ENCODE measurements at places on chromosomes 7 and 10.

DNA sequence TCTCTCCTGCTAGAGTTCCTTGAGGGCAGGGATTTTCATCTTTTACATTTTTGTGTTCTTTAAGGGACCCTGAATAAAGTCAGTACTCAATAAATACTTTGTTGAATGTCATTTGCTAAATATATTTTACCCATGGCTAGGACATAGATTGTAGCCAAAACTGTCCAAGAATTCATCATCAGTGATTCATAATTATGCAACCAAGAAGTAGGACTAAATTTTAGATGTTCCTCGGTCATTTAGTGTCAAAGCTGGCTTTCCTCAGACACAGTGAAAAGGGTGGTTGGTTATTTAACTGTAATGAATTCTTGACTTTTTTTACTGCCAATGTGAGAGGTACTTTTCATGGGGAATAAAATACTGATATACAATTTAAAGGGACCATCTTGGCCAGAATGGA is 3.3 kb downstream of the NUDT13 start:
- DNase-seq, result no peak

DNA sequence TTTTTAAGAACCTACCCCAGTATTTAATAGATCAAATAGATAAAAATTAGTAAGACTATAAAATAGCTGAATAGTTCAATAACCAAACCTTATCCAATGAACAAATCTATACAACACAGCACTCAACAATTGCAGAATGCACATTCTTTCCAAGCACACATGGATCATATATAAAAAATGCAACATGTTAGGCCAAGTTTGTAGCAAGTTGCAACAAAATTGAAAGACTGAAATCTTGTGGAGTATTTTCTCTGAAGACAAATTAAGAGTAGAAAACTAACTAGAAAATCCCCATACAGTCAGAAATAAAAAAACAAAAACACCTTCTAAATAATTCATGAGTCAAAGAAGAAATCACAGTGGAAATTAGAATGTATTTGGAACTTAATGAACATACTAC is 317.3 kb downstream of the PHTF2 start:
- no peak for DNase-seq

GRCh38 chr7:114548081-114548980 is 133.7 kb downstream of the FOXP2 start:
- no peak for DNase-seq

- DNase-seq, result no peak
Observed at GRCh38 chr10:36188080-36188453, 546.0 kb upstream of the FZD8 start.

GRCh38 chr10:90885176-90885575 is 13.4 kb downstream of the RPP30 start:
- no peak for DNase-seq

DNA sequence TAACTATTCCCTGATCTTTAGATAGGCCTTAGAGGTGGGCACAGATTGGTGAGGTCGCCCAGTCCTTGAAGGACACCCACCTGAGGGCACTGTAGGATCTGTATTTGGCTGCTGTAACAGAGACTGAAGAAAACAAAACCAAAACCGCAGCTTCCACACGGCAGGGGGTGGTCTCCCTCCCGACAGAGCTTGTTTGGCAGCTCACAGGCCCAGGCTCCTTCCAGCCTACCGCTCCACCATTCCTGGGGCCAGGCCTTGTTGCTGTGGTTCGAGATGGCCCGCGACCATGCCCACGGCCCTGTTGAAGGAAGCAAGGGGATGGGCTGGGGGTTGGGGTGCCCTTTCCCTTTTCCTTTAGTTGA is 30.4 kb downstream of the ZNF783 start:
- no peak for DNase-seq

DNA sequence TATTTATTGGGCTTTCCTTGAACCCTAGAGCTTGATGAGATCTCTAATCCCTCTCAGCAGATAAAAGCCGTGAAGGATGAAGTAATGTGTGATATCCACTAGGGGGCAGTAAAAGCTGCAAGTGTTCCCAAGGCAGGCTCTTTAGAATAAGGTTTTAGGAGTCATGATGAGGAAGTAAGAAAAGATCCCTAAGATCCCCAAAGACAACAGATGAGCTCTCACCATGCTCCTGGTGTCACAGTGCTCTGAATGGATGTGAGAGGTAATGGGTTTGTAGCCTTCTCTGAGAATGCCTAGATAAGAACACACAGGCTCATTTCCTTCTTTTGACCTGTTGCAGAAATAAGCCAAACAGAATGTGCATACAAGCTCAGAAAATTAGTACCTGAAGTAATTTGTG is 70.4 kb upstream of the ITPRID1 start:
- no peak for DNase-seq

DNA sequence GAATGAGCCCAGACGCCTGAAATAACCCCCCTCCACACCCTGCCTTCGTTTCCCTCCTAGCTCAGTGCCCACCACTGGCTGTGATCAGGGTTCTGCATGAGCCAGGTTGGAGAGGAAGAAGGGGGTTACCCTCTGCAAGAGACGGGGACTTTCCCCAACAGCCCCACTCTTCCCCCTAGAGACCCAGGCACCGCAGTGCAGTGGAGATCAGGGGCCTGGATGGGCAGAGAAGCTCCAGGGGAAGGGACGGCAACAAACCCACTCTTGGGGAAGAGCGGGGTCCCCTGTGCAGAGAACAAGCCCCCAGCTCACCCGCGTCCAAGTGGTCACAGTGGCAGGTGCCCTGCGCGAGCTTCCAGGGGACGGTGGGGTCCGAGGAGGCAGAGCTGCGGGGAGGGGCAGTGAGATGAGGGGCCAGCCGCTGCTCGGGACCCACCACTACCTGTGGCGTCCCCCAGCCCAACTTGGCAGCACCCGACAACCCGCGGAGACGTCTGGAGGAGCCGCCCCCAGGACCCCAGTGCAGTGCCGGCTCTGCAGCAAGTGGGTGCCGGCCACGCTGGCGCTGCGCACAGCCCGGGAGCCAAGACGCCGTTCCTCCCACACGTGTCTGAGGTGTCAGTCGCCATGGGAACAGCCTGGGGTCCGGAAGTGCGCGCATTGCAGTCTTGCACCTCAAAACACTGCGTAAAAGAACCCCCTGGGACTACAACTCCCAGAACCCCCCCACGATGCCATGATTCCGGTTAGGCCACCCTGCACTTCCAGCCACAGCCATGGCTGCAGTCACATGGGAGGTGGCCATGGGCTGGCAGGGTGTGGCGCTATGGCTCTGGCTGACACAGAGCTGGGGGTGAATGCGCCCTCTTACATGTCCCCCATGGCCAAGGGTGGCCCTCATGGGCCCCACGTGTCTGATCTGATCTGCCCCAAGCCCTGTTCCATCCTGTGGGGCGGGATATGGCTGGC is 45.8 kb upstream of the WIPI2 start:
- peak; percentile 52 for DNase-seq

GRCh38 chr10:6314620-6315205 is 112.0 kb downstream of the PFKFB3 start:
- no peak for DNase-seq

DNA sequence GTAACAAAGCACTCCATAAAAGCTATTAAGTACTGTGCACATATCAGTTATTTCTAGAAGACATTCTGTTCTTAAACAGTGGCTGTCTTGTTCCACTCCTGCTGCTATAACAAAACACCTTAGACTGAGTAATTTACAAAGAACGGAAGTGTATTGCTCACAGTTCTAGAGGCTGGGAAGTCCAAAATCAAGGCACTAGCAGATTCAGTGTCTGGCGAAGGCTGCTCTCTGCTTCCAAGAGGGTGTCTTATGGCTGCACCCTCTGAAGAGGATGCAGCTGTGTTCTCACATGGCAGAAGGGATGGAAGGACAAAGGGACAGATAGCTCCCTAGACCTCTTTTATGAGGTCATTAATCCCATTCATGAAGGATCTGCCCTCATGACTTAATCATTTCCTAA is 424.2 kb upstream of the ZMIZ1 start:
- DNase-seq, result no peak

DNA sequence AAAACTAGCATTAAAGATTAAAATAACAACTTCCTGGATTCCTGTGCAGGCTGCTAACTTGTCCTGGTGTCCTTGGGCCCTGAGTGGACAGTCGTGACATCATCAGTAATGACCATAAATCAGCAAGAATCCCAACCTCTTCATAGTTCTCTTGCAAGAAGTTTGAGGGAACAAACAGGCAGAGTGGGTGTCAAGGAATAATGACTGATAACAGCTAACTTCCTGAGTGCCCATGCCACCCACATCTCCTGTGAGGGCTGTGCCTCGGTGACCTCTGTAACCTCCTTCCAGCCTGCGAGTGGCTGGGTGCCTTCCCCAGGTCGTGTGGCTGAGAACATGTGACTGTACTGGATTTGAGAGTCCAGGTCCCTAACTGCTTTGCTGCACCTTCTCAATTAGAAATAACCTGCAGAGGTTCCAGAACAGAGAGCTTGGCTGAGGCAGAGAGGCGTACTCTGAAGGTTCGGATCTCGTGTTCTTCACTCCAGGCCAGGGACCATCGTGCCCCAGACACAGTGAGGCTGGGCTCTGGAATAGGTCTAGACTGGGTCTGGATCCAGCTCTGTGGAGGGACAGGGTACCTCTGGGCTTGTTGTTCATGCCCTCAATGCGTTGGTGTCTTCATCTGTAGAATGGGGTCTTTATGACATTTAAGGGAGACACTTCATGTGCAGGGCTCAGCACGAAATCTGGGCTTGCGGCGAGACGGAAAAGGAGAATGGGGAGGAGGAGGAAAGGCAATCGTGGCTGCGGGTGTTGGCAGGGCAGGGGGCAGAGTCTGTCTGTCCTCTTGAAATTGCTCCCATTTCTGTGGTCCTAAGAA is 313.1 kb upstream of the ZNF32 start:
- DNase-seq, result no peak

DNA sequence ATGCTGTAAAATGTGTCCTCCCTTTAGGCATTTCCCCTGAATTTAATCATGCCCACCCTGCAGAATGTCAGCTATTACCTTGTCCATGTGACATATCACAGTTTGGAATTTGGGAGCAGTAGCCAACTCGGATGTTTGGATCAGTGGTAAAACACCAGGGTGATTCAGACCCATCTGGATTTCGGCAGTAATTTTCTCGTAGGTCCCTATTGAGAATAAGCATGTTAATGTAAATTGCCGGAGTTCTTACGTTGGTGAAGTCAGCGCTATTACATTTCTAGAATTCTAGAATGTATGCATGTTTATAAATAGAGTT is 44.1 kb downstream of the HGF start:
- DNase-seq, result no peak

- no peak for DNase-seq
Observed at GRCh38 chr7:27603813-27604212, 58.9 kb downstream of the HIBADH start.

DNA sequence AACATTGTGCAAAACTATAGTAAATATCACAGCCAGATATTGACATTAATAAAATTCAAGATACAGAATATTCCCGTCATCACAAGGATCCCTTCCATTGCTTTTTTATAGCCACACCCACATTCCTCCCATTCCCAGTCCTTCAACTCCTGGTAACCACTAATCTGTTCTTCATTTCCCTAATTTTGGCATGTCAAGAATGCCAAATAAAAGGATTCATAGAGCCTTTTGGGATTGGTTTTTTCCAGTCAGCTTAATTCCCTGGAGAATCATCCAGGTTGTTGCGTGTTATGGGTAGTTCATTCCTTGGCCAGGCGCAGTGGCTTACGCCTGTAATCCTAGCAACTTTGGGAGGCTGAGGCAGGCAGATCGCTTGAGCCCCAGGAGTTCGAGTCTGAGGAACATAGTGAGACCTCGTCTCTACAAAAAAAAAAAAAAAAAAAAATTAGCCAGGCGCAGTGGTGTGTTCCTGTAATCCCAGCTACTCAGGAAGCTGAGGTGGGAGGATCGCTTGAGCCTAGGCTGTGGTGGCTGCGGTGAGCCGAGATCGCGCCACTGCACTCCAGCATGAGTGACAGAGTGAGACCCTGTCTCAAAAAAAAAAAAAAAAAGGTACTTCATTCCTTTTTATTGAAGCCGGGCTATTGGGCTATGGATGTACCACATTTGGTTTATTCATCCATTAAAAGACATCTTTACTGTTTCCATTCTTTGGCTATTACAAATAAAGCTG is 2.7 kb downstream of the OGDH start:
- DNase-seq, result no peak

GRCh38 chr7:14144109-14144508 is 154.6 kb upstream of the ETV1 start:
- DNase-seq, result no peak

- no peak for DNase-seq
Observed at GRCh38 chr10:4407783-4408182, 418.2 kb upstream of the AKR1E2 start.

DNA sequence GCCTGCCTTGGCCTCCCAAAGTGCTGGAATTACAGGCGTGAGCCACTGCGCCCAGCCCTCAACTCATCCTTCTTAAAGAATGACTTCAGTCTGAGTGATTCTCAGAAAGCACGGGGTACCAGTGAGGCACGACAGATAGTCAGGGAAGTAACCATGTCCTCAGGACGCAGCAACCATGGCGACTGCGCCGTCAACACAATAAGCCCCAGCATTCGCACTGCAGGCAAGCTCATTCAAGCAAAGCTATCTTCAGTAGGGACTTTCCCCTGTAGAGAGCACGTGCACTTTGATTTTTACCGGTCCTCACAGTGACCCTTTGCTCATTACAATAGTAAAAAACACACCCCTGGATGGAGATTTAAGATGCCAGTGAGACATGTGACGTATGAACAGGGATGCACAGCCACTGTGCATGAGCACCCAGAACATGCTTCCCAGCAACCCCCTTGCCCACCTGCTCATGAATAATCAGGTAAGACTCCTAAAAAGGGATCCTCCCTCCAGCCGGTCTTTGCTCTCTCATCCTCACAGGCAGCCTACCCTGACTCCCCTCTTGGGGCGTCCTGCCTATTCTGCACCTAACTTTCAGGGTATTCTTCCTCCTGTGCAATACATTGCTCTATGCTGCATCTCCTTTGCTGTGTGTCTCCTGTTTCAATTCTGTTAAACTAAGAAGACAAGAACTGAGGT is 9.1 kb downstream of the WDR86 start:
- DNase-seq, result no peak

DNA sequence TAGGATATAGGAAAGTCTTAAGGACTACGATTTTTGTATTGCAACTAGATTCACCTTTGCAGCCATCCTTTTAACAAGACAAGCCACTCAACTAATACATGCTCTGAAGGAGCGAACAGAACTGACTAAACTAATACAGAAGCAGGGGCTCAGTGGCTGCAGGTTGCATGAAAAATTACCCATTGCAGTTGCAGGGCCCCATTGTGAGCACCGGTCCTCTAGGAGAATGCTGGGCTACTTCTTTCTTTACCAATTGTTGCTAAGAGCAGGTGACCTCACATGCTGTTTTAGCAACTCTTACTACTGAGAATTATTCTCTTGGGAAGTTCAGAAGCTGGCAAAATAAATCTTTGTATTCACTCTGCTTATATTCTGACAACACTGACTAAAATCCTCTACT is 64.0 kb upstream of the ANKRD1 start:
- no peak for DNase-seq

GRCh38 chr7:74023092-74023536 is 4.9 kb upstream of the ELN start:
- DNase-seq, result no peak

Measured in right lobe of liver (tissue), 6 donors.